ENCODE measurements at places on chromosomes 11 and 22. TPM values are rescaled to one million over a fixed set of nuclear protein-coding genes. Genes with fewer than 3 reads are reported as not detected.

GRCh38 chr11:78876676-78877075, 302.0 kb upstream of the NARS2 start:
- no peak for DNase-seq

DNA sequence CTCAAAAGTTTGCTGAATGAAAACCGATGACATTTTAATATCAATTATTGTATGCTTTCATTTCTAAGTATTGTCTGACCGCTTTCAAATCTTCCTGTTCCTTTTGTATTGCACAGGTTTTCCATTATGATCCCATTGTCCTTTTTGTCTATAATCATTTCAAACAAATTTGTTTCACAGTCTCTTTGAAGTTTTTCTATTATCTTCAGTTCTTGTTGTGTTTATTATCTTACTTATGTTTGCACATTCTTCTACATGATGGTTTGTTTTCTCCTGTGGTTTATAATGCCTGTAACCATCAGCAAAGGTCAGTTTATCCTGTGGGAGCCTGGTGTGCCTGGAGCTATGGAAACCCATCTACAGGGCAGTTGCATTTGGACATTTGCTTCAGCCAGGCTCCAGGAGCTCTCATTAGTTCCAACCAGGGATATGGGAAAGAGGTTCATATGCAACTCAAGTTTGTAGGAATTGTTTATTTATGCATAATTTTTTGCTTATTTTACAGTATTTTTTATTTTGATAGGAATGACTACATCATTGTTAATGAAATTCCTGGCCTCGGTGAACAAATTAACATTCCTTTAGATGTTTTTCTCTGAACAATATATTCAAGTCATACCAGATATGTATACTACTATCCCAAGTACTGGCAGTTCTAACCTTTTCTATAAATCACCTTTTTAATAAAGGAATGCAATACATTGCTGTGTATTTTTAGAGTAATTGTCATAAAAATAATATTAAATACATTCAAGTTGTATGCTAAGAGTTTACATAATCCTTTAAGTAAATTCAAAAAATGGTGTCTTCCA, 179.2 kb downstream of the SBF2 start:
- no peak for DNase-seq

DNA sequence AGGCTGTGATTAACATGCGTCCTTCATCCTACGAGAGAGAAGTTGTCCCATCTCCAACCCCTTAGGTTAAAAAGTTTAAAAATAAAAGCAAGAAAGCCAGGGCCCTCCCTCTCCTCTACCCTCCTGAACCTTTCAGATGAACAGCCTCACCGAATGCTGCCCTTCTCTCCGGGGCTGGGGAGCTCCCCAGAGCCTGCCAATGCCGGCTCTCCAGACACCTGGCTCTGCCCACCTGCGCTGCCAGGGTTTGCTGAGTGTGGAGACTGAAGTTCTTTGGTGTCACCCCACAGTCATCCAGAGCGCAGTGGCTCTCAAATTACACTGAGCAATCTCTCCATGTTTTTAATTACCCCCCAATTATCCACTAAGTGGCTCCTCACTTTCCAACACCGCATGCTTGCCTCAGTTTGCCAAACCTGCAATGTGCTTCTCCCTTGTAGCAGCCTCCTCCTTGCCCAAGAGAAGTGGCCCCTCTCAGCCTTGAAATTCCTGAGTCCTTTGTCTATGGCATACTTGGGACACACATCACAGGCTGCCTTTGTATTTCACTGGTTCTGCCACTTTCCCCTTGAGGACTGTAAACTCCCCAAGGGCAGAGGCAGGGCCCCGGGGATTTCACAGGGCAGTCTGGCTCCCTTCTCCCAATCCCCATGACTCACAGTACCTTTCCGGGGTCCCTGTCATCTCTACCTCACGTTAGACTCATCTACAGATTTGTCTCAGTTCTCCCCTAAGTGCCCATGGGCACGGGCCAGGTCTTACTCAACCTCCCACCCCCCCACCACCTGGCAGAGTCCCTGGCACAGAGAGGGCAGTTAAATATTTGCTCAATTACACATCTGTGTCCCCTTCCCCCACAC, 2.0 kb downstream of the MYH9 start:
- DNase-seq, result no peak

ARHGAP8 gene
- 0.07 TPM for total RNA-seq

DNA sequence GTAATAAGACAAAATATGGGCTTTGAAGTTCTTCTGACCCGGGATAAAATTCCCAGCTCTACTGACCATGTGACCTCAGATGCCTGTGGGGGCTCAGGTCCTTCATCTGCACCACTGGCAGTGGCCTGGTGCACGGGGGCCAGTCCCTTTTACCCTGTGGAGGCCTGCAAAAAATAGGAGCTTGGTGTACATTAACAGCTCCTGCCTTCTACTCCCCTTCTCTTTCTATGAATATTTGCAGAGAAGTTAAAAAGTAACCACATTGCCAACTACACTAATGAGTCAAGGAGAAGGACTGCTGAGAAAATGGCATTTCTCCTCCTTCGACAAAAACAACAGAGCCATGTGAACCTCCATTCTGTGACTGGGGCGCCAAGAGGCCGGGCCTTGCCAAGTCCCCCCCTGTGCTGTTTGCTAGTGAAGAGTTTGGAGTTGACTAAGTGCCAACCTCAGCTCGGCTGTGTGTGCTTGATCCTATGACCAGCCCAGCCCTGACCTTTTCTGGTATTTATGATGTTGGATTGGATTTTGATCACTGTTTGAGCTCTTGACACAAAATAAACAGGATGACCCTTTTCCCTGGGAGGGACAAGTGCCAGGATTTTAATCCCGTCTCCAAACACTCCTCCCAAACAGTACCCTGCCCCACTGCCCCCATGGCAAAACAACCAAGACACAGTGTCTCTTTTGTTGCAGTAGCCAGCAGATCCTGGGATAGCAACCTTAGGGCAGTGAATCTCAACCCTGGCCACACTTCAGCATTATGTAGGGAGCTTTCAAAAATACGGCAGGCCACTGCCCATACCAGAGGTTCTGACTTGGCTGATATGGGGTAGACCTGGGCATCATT, 380.1 kb downstream of the LARGE1 start:
- no peak for DNase-seq

CHRNA10 gene
- 0.33 TPM for total RNA-seq

TRMU gene
- total RNA-seq, result 28.4 TPM

DNA sequence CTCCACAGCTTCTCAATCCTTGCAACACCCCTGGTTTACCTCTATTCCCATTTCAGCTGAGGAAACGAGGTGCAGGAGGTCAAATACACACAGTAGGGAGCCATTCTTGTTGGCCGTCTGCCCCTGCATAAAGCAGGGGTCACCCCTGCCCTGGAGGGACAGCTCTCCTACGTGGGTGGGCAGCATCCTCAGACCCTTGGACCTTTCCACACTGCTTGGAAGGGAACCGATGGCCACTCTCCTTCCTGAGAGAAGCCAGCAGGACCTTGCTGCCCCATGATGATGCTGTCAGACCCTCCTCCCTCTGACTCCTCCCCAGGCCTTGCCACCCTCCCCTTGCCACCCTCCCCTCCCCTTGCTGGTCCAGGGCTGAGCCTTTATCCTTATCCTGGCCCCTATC, 121.1 kb upstream of the SYT13 start:
- no peak for DNase-seq

GRCh38 chr11:106017093-106017492, 4.9 kb downstream of the MSANTD4 start:
- DNase-seq, result no peak

DNA sequence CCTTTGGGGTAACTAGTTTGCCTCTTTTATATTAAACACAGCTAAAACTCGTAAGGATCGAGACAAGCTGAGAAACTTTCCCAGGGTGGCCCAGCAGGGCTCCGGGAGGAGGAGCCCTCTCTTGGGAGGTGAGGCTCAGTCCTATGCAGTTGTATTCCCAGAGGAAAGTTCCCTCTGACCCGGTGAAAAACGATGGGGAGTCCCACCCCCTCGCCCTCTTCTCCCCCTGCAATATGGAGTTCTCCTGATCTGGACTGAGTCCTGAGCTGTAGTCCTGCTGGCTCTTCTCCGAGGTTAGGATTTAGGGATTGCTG, 1.3 kb downstream of the NTM start:
- DNase-seq, result no peak

DNA sequence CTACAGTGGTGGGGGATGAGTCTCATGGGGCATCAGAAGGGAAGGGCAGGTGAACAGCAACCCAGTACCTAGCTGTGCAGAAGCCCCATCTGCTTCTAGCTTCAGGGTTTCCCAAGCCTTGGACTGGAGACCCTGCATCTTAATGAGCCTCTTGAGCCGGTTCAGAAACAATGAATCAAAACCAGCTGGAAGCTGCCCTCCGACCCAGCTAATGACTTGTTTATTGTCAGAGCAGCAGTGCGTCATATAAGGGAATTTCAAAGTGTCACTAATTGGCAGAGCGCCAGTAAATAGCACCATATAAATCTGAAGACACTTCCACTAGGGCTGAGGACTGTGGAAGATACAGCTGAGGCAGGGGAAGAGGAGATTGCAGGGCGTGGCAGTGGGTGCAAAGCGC, 57.5 kb downstream of the RPUSD4 start:
- DNase-seq, result peak; percentile 94

OR10A2 gene
- total RNA-seq, result not detected

OLFML1 gene
- total RNA-seq, result not detected

DNA sequence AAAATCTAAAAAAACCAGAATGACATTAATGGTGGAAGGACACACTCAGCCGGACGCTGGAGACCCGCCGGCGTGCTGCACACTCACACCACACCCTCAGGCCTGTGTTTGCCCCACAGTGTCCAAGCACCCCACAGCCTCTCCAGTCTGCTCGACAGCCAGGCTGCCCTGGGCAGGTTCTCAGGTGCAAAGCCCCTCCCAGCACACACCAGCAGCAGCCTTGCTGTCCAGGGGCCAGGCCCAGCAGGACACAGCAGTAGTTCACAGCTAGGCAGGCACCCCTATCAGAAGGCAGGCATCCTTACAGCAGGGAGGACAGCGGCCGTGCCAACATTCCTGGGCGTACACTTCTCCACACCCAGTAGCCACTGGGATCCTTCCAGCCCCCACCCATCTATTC, 1.7 kb upstream of the SLC25A1 start:
- DNase-seq, result no peak

GRCh38 chr22:20173772-20174171, 22.9 kb upstream of the CCDC188 start:
- DNase-seq, result no peak

DNA sequence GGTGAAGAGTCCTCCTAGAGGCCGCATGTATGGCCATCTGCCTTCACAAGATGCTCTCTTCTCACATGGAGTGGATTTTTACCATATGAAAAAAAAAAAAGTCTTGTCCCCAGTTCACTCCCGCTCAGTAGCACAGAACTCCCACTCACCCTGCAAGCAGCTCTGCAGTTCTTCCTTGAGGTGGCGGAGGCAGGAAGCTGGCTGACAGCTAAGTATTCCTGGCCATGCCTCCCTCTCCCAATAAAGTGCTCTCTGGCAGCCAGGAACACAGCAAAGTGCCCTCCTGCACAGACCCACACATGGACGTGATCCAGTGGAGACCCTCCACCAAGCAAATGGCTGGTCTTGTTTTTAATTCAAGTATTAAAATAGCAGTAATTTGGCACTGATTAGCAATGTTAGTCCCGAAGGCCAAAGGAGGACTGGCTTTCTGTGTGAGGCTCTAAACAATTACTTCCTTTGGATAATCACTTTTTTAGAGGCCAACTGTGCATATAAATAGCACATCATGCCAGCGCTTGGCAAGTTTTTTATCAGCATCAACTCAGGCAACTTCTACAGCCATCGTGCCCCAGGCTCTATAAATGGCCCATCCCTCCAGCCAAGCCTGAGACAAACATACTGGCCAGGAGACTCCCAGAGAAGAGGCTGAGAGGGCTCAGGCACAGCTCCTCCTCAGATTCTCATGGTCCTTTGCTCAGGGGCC, 413.6 kb downstream of the OPCML start:
- DNase-seq, result no peak

AIFM3 gene
- 0.56 TPM for total RNA-seq

DNA sequence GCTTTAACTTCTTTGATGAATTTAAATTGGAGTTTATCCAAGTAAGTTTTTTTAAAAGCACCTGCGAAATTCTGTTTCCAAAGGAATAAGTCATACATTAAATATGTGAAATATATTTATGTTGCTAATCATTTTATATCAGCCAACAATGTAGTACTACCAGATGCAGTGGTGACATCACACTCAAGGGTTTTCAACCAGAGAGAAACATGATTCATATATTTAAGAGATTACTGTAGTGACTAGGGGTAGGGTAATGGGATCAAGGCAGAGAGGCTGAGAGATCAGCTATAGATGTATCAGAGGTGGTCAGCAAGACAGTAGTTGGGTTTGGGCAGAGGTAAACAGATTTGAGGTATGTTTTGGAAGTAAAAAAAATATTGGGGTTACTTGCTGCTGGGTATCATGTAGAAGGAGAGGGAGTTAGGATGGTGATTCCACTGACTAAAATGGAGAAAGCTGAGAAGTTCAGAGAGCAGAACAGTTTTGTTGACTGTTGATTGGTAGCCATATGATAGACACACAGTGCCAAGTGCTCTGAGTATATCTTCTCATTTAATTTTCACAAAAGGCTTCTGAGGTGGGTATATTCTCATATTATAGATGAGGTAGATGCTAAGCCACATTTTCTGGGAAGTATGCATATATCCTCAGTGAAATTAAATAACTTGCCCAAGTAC, 39.4 kb downstream of the CEP57 start:
- DNase-seq, result no peak

APOBEC3G gene
- 9.5 TPM for total RNA-seq

TRPM5 gene
- not detected for total RNA-seq

ALX4 gene
- total RNA-seq, result not detected
